ENCODE measurements at places on chromosomes 5 and 9.

DNA sequence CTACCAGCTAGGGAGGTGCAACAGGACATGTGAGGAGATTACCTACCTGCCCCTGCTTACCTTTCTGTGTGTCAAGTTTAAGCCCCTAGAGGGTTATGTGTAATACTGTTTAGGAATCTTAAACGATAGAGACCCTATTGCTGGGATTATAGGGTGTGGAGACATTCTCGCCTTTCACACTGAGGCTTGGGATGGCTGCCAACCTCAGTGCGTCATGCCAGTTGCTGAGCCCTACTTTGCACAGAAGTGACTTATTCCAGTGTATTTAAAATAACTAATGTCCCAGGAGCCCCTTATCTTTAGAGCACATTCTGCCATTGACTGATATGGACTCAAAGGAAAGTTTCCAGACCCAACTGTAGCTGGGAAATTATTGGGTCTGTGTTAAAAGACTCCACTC is 76.6 kb upstream of the XPA start:
- DNase-seq: no peak

- DNase-seq: no peak
Measured at GRCh38 chr5:15977851-15978250, 201.7 kb downstream of the MARCHF11 start.

- DNase-seq: no peak
Measured at GRCh38 chr9:71901695-71902597, 9.0 kb downstream of the ABHD17B start.

DNA sequence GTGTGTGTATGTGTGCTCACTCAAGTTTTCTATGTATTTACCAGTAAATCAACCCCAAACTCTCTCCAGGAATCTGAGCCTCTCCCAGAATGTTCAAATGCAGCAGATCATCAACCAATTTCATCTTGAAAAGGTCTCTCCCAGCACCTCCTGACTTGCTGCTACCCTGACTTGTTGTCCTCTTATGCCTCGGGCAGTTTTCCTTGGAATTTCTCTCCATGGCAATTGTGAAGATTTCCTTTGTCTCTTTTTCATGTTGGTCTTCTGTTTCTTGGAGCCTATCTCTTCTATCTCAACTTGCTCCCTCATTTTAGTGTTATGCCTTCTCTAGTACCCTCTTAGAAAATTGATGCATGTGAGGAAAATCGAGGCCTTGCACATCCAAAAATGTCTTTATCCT is 303.6 kb upstream of the KIF2A start:
- no peak for DNase-seq

GRCh38 chr5:139379626-139380449 is 3.3 kb downstream of the SLC23A1 start:
- no peak for DNase-seq

GRCh38 chr9:6090277-6091210 is 75.1 kb upstream of the RANBP6 start:
- no peak for DNase-seq

- DNase-seq: no peak
Measured at GRCh38 chr5:57414857-57415256, 67.8 kb downstream of the ACTBL2 start.

- no peak for DNase-seq
Measured at GRCh38 chr9:127897193-127897692, 2.2 kb downstream of the ST6GALNAC6 start.

- DNase-seq: no peak
Measured at GRCh38 chr9:5468850-5469249, 18.5 kb downstream of the CD274 start.

DNA sequence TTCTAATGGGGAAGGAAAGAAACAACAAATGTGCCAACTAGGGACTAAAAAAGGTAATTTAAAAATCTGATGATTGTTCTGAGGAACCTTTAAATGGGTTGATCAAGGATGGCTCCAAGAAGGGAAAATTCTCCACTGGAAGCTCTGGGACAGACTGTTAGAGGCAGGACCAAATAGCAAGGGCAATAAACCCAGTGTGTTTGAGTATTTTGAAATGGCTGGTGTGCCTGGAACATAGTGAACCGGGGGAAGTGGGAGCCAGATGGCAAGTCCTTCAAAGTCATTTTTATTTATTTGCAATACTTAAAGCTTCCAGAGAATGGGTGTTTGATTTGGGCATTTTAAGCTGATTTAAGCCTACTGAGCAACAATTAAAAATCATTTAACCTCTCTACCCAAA is 587.7 kb upstream of the MEF2C start:
- no peak for DNase-seq

- no peak for DNase-seq
Measured at GRCh38 chr5:135063056-135063445, 29.0 kb upstream of the PITX1 start.

DNA sequence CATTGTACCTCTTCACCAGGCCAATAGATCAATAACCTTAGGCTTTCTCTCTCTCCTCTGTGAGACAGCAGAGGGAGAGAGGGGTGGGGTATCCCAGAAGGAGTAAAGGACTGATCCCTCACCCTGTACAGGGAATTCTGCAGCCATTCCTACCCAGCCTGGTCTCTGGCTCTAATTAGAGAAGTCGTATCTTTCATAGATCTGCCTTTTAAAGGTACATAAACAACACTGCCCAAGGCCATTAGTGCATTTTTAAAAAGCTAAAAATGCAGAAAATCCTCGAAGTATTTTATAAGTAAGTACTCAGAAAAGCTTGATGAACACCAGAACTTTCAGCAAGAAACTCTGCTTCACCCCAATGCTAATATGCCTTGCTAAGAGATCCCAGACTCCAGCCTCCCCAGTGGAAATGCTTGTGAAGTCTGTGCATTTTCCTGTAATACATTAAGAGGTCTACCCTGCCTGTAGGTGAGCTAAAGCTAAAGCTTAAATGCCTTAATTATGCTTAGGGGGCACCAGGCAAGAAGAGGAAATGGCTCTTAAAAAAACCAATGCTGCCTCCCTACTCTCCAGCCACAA is 200.0 kb upstream of the ANKRD55 start:
- DNase-seq: no peak

DNA sequence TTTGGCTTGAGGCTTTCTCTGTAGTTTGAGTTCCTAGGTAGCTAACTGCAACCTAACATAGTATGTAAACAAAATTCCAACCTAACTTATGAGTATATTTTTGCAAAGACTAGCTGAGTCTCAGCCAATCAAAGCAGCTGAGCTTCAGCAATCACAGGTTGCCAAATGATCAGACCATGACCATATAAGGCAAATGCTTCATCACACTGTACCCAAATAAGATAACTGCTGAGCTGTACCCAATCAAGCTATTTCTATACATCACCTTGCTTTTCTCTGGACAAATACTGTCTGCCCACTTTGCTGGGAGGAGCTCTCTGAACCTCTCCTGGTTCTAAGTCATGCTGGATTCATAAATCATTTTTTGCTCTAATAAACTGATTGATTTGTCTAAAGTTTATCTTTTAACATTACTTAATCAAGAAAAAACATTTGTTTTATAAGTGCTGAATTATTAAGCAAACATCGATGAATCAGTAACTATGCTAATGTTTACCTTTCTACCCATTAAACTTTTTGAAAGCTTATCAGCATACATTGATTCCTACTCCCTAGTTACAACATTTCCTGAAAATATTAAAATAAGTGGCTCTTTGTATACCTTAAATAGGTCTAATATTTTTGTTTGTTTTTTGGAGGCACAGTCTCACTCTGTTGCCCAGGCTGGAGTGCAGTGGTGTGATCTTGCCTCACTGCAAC is 129.7 kb upstream of the PCA3 start:
- no peak for DNase-seq

- no peak for DNase-seq
Measured at GRCh38 chr5:7395432-7395946, 449 bp upstream of the ADCY2 start.

DNA sequence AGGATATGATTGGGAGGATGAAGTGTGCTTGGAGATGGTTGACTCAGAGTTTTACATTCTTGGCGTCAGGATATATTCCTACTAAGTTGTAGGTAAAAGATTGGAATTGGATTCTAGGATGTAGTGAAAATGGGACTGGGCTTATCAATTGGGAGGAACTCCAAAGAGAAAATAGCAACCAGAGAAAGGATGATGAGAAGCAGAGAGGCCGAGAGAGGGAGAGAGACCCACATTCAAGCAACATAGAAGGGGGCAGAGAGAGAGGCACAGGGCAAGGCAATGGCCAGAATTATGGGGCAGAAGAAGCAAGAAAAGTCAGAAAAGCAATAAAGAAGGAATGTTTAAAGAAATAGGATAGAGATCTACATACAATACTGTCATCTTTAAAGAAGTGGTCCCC is 217.9 kb upstream of the ACTBL2 start:
- no peak for DNase-seq

DNA sequence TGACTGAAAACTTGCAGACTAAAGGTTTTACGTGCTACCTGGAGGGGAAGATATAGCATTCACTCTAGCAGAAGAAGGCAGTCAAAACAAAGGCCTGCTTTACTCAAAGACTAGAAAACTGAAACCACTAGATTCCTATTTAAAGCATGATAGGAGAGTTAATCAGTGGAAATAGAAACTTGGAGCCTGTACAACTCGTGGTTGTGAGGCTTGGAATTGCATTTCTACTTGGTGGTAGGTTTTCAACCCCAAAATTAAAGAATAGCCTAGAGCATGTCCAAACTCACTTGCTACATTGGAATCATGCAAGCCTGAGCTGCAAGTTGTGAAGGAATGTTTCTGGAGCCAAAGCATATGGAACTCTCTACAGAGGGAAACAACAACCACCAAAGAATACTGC is 1526.4 kb upstream of the NUDT12 start:
- no peak for DNase-seq

DNA sequence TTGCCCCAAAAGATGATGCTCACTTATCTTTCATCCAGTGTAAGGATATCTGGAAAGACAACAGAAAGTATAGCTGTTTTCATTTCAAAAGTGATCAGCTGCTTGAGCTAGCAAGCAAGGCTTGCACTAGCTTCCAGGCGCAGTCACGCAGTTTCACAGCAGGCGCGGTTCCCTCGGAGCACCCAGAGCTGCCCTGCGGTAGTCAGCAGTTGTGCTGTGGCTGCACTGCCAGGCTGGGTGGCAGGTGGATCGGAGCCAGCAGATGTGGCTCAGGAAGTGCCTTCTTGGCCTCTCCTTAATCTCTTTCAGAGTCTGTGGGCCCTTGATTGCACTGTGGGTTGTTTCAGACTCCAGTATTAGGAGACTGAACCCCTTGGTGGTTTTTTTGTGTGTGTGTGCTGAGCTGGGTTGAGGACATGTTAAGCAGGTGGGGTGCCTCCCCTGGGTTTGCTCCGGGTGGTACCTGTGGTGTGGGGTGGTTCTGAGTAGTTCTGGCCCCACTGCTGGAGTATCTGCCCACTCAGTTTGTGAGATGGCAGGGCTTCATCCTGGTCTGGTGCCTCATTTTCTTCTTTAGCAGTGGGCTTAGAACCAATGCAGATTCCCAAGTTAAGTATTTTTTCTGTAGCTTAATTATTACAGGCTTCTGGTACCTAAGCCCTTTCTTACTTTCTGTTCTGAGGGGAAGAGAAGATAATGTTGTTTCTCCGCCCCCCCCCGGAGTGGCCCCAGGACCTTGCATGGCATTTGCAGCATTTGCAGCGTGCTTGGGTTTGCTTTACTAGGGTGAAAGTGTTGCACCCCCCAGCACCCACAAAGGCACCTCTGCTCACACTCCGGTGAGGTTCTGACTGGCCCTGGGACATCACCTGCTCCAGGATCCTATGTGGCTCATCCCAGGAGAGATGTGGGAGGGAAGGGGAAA is 16.4 kb downstream of the TENT4A start:
- DNase-seq: no peak

- peak; percentile 38 for DNase-seq
Measured at GRCh38 chr5:141637767-141638419, 1.1 kb downstream of the RELL2 start.

- DNase-seq: no peak
Measured at GRCh38 chr5:36928947-36929346, 52.4 kb downstream of the NIPBL start.

- no peak for DNase-seq
Measured at GRCh38 chr5:155263381-155263780, 249.8 kb downstream of the KIF4B start.

DNA sequence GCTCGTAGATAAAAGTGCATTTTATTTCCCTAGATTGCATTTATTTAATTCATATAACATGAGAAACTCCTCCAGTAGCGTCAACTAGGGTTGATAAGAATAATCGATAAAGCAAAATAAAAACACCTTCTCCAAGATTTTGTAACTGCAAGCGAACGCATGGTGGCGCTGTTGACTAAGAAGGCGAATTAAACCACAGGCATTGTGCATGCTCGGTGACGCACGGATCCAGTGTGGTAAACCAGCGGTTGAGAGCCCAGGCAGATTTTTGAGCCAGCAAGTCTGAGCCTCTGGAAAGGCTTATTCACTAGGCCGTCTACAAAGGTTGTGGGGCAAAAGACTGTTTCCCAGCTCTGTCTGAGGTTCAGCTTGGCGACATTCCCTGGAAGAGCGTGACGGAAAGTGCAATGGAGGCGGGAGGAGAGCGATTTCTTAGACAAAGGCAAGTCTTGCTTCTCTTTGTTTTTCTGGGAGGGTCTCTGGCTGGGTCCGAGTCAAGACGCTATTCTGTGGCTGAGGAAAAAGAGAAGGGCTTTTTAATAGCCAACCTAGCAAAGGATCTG is at the start of gene PCDHB3:
Gene PCDHB3 (plus strand): TSS at position 231 of the 563 bp plus-strand sequence. CDS start 177 bp downstream, at position 408.
- DNase-seq: peak; percentile 21

DNA sequence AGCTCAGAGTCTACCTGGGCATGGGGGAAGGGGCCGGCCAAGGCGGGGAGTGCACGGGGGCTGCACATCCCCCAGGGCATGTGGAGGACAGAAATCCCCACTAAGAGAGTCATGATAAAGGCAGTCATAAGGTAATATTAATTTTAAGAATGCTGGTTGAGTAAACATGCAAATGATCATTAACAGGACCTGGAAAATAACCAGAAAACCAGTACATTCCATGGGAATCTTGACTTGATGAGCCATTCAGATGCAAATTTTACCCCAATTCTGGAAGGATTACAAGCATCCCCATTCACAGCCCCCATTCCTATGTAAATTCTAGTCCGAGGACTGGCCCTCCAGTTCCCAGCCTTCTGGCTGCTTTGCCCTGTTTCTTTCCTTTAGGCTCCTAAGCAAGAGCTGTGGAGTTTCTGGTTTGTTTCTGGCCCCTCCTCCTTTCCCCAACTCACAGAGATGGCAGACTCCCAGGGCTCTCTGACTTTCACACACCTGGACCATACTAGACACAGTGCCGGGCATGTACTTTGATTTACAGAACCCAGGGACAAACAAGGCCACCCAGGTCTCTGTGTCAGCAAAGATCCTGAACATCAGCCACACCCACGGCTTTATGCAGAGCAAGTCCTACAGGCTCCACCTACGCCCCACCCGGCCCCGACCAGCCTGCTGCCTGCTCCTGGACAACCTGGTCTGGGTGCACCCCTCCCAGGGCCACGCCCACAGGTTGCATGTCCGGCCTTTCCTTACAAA is 62.7 kb downstream of the SEMA4D start:
- no peak for DNase-seq

- DNase-seq: peak; percentile 17
Measured at GRCh38 chr9:101705135-101705661, 33.2 kb downstream of the GRIN3A start.

GRCh38 chr5:10576790-10577189 is 12.9 kb downstream of the ANKRD33B start:
- DNase-seq: no peak
